Fibroblast of the aortic adventitia (primary cell): ENCODE measurements at places on chromosomes 7 and 10.
A peak's percentile ranks its signal among the peaks of the same experiment; 100 is the strongest.

- DNase-seq, result no peak
Measured at GRCh38 chr10:21954690-21955089, 48.8 kb downstream of the DNAJC1 start.

GRCh38 chr10:27741173-27742091 lies 4.2 kb downstream of the MKX start:
- no peak for DNase-seq

GRCh38 chr10:71671994-71672946 lies 47.3 kb downstream of the C10orf105 start:
- DNase-seq, result no peak

DNA sequence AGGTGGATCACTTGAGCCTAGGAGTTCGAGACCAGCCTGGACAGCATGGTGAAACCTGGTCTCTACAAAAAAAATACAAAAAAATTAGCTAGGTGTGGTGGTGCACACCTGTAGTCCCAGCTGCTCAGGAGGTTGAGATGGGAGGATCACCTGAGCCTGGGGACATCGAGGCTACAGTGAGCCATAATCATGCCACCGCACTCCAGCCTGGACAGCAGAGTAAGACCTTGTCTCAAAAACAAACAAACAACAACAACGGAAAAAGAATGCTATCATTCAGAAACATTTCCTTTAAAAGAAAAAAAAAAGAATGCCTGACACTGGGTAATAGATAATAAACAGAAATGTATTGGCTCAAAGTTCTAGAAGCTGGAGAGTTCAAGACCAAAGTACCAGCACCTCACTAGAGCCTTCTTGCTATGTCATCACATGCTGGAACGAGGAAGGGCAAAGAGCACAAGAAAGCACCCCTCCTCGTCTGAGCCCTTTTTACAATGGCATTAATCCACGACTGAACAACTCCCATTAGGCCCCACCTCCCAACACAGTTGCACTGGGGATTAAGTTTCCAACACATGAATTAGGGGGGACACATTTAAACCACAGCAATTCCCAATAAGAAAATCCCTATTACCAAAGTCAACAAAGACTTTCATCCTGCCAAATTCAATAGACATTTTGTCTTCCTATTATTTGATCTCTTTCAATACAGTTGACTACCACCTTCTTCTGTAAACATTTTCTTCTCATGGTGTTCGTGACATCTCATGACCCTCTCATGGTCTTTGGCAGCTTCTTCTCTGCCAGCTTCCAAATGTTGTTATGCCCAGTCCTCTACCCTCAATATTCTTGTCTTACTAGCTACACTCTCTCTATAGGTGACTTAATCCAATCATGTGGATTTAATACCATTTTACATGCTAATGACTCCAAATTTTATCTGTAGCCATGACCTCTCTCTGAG lies 20.0 kb downstream of the AKR1D1 start:
- DNase-seq, result no peak

DNA sequence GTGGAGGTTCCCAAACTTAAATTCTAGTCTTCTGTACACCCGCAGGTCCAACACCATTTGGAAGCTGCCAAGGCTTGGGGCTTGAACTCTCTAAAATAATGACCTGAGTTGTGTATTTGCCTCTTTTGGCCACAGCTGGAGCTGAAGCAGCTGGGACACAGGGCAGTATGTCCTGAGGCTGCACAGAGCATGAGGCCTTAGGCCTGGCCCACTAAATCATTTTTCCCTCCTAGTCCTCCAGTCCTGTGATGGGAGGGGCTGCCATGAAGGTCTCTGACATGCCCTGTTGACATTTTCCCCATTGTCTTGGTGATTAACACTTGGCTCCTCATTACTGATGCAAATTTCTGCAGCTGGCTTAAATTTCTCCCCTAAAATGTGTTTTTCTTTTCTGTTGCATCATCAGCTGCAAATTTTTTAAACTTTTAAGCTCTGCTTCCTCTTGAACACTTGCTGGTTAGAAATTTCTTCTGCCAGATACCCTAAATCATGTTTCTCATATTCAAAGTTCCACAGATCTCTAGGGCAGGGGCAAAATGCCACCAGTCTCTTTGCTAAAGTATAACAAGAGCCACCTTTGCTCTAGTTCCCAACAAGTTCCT lies 43.6 kb upstream of the WNT16 start:
- DNase-seq, result no peak

DNA sequence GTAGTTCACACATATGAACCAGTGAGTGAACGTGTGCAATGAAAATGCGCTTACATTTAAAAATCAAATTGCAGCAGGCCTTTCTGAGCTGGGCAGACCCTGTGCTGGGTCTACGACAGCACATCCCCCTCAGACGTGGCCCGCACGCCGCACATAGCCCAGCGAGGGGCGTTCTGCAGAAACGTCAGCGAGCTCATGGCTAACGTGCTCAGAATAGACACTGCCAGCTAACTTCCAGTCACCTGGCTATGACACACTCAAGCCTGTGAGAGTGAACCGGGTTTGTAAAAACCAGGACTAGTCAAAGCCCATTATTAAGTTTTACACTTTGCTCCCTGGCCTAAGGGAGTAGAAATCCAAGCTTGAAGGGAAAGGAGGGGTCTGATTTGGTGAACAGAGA lies 108.1 kb upstream of the INSIG1 start:
- no peak for DNase-seq

- DNase-seq, result peak; percentile 88
Measured at GRCh38 chr10:68271196-68271882, 39.4 kb upstream of the ATOH7 start.

- DNase-seq, result peak; percentile 63
Measured at GRCh38 chr7:18974803-18975202, 142.6 kb downstream of the TWIST1 start.

GRCh38 chr7:126079581-126079980 lies 1150.0 kb upstream of the POT1 start:
- DNase-seq, result no peak

DNA sequence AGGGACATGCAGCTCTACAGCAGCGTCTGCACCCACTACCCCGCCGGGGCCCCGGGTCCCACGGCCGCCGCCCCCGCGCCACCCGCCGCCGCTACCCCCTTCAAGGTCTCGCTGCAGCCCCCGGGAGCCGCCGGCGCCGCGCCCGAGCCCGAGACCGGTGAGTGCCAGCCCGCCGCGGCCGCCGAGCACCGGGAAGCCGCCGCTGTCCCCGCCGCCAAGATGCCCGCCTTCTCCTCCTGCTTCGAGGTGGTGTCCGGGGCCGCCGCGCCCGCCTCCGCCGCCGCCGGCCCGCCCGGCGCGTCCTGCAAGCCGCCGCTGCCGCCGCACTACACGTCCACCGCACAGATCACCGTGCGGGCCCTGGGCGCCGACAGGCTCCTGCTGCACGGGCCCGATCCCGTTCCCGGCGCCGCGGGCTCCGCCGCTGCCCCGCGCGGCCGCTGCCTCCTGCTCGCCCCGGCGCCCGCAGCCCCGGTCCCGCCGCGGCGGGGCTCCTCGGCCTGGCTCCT lies 631 bp downstream of the OTUD1 start:
- peak; percentile 6 for DNase-seq

DNA sequence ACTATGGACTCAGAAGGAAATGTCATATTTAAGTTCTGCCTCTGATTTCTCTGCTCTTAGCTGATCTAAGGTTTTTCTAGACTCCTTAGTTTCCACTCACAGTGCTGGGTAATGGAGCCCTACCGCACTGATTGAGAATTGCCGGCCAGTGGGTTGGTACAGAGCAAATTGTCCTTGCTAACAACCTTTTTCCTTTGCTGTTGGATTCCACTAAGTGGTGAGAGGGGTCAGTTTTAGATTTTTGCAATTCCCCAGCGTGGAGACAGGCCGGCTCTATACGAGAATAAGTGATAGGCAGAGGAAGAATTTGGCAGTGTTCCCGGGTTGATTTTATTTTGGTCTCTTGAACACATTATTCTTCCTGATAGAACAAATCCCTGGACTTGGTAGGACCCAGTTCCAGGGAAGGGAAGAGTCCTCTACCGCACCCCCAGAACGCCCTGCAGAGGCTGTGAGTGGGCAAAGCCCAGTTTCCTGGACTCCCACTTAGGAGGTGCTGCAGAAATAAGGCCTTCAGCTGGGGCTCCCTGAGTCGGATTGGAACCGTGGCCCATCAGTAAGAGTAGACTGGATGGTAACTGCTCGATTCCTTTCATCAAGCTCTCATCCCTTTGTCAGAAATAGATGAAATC lies 3.0 kb upstream of the NRP1 start:
- peak; percentile 93 for DNase-seq

- peak; percentile 42 for DNase-seq
Measured at GRCh38 chr10:123007558-123008354, 839 bp downstream of the IKZF5 start.

DNA sequence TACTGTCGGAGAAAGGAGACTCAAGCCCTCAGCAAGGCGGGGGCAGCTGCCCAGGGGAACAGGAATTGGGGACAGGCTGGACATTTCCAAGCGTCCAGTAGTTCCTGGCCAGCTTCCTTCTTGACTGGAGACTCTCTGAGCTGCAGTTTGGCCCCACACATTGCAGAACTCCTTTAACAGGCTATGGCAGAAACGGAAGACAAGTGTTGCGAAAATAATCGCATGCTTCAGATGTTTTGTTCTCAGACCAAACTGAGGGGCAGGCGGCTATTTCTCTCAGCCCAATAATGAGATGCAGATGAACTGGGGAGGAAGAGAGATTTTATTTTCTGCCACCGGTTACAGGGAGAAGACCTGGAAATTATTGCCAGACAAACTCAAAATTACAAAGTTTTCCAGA lies 88.0 kb upstream of the PFKP start:
- DNase-seq, result peak; percentile 20

DNA sequence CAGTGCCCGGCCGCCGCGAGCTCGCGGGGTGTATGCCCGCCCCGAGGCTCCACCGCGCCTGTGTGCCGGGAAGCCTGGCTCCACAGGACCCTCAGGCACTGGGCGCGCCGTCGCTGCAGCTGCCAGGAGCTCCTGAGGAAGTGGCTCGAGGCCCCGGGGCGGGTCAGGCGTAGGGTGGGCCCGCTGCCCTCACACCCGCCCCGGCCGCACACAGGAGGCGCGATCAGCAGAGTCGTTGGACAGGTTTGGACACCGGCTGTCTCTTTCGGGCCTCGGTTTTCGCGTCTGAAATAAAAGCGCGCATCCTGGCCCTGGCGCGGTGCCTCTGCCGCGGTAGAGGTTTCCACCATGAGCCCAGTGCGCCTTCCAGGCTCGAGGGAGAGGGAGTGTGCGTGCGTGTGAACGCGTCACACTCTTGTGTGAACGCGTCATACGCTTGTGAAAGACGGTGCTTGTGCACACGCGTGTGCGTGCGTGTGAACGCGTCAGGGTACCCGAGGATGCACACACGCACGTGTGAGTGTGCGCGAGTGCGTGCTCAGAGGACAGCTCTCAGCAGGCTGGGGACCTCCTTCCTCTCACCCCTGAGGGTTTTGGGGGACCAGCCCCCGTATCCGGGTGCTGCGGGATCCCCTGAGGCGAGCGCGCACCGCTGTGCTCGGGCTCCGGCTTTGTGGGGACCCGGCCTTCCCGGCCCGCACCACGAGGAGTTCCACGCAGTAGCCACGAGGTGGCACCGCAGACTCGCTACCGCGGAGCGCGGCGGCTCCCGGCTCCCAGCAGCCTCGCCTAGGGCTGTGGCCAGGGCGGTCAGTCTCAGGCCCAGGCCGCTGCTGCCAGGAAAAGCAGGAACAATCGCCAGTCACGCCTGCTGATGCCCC lies 83.8 kb downstream of the BMS1 start:
- DNase-seq, result peak; percentile 74

GRCh38 chr10:99551158-99551557 lies 18.4 kb downstream of the NKX2-3 start:
- DNase-seq, result no peak
